ENCODE measurements at places on chromosomes 5 and 9. TPM values are rescaled to one million over a fixed set of nuclear protein-coding genes. Genes with fewer than 3 reads are reported as not detected.

DNA sequence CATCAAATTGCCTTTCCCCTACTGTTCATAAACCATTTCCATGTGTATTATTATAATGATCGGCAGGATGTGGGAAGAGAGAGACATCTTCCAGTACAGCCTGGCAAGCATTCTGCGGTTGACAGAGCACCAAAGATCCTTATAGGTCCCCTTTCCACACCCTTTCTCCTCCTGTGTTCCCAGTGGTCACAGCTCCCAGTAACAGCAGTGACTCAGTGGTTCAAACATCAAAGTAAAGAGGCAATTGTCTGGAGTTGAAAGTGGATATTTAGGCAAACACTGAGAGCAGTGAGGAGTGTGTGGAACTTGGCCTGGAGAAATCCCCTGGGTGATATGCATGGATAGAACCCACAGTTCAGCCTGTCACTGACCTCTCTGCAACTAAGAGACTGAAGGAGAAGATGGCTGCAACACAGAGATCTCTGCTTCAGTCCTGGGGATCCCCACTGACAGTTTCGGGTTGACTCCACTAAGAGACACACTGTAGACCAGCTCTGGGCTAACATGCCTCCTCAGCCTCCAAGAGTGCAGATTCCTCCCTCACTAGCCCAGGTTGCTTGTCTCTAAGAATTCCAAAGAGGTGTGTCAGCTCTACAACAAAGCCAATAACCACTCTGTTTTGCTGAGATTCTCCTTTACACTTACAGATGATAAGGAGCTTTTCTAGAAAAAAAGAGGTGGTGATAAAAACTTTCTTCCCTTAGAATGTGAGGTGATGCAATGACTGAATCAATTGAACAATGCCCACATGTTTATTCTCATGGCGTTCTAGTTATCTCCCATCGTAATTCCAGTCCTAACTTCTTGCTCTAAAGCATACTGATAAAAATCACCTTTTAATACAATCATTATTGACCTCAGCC is 94.4 kb upstream of the IL6ST start:
- DNase-seq, result no peak

DNA sequence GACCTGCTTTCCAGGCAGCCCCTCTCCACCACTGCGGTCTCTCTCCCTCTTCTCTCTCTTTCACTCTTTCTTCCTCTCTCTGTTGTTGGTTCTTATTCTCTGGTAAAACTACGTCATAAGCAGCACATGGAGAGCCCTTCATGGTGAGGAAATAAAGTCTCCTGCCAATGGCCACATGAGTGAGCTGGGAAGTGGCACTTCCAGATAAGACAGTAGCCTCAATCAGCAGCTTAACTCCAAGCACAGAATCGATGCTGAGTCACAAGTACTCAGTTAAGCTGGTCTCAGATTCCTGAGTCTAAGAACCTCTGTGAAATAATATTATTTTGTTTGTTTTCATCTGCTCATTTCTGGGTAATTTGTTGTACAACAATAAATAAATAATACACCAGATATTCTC is 500.1 kb downstream of the GABRG2 start:
- DNase-seq, result no peak

The PCDHB13 gene
- total RNA-seq, result 6.1 TPM

The HTR4 gene
- 1.2 TPM for total RNA-seq

DNA sequence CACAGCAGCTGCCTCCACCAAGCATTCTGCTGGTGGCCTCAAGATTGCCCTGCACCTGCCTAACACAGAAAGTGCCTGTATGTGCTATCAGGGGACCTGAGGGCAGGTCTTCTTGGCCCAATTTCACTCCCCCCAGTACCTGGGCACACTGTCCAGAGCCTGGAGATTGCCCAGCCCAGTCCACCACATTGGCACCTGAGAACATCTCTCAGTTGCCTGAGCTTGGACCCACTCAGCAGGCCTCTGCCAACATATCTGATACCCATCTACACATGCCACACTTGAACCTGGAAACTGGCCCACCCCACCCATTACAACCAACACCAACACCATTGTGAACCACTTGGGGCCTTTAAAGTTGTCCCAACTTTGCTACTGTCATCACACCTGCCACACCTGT is 1523.1 kb upstream of the CDH9 start:
- DNase-seq, result no peak

DNA sequence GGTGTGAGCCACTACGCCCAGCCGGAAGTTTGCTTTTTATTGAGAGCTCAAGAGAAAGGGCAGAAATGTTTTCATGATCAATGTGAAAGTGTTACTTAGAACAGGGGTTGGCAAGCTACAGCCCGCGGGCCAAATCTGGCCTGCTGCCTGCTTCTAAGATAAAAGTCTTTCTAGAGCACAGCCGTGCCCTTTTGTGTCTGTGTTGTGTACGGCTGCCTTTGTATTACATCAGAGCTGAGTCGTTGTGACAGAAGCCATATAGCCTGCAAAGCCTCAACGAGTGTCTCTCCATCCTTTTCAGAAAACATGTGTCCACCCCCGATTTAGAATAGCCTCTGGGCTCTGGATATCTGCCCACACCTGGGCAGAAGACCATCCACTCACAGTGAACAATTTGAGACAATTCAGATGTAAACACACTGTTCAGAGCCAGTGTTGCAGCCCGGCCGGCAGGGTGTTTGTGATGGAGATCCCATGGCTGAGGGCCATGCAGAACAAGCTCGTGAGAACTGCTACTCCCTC is 28.8 kb downstream of the AK8 start:
- DNase-seq, result no peak

DNA sequence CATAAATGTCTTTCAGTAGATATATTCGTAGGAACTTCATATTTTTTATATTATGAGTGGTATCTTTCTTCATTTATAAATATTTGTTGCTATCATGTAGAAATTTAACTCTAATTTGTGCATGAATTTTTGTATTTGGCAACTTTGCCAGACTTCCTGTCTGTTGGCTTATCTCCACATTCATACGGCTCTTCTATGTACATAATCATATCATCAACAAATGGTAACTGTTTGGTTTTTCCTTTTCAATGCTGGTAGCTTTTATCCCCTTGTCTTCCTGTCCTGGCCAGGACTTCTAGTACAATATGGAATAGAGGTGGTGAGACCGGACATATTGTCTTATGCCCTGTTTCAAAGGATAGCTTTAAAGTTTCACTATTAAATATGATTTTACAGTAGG is 132.3 kb upstream of the COL5A1 start:
- DNase-seq, result no peak

- DNase-seq, result no peak
These were observed 21.3 kb downstream of the RPS6 start for GRCh38 chr9:19358701-19359100.

DNA sequence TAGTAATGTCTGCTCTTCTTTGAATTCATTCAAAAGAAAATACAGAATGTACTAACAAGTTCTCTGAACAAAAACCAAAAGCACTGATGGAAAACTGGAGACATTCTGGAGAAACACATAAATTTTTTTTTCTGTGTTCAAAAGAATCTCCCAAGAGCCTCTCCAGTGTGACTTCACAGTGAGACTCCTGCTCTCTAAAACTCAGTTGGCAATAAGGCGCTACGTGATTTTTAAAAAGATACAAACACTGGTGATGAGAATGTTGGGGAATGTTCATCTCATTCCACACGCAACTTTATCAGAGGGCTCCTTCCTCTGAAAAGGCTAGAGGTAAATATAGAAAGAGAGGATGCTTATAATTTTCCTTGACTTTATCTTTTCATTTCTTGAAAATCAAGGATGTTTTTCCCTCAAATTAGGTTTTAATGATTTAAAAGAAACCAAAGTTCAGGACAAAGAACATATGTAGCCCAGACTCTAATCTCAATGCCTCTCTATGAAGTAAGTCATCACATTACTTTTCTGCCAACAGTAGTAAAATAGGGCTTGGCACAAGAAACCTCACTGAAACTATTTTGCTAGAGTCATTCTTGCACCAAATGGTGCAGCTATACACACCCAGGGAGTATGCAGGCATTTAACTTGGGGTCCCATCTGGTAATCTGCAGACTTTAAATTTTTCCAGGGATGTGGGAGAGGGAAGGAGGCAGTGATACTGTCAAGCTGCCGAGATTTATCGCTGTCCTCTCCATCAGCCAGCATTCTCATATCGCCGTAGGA is 12.9 kb upstream of the AOPEP start:
- DNase-seq, result no peak

The OR1J2 gene
- total RNA-seq, result not detected

The SPATA31E1 gene
- not detected for total RNA-seq

The ESM1 gene
- total RNA-seq, result not detected

GRCh38 chr5:54825005-54825404 is 160.4 kb downstream of the ESM1 start:
- DNase-seq, result no peak

DNA sequence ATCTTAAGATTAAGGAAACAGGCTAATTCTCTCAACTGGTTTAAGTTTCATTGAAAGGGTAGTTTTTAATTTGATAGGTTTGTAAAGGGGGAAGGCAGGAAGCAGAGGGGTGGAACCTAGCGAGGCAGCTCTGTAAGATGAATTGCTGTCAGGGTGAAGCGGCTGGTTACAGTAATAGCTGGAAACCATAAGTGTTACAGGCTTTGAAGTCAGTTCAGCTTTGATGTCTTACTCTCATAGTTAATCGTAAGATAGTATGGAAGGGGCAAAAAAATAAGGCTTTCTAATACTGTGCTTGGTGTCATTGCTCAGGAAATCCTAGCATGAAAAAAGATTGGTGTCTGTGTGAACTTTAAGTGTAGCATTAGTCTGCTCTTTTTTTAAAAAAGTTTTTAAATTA is 20.3 kb downstream of the POU5F2 start:
- DNase-seq, result no peak

DNA sequence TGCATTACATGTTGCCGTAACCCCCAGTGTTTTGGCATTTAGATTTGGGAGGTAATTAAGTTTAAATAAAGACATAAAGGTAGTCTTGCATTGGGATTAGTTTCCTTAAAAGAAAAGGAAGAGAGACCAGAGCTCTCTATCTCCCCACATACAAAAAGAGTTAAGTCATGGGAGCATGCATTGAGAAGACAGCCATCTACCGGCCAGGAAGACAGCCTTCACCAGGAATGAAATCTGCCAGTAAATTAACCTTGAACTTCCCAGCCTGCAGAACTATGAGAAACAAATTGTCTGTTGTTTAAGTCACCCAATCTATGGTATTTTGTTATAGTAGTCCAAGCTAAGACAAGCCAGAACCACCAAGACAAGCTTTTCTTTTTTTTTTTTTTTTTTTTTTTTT is 567.0 kb upstream of the CDH18 start:
- DNase-seq, result no peak

The INSL6 gene
- not detected for total RNA-seq

The UIMC1 gene
- 109 TPM for total RNA-seq

The DNAJA1 gene
- 250 TPM for total RNA-seq

The TNFSF8 gene
- total RNA-seq, result under 0.01 TPM

- DNase-seq, result no peak
These were observed 9.5 kb downstream of the MEF2C start for GRCh38 chr5:88873447-88873846.

DNA sequence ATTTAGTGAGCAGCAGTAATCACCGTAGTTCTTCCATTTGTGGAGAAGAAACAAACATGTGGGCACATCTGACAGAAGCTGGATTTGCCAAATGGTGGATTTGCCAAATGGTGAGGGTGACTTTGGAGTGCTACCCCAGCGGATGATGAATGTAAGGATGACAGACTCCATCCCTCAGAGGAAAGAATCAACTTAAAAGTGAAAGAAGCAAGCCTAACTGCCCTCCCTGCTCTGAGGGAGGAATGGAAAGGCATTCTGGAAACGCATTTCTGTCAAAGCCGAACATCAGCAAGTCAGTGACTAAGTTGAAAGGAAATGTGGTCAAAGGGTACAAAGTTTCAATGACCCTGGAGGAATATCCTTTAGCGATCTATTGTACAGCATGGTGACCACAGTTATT is 143.5 kb downstream of the GPBP1 start:
- no peak for DNase-seq

DNA sequence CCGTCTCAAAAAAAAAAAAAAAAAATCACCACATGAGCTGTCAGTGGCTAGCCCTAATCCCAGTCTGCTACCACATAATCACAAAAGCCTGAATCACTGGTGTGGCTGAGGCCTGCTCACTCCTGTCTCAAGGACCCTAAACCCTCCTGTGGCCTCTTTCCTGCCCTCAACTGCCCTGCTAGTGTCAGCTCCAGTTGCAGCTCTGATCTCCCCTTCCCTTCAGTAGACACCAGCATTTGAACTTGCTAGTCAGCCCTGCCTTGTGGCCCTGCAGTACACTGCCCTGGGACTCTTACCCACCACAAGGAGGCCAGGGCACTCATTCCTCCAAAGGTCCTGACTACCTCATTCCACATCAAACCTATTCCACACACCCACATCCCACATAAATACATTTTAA is 9.5 kb upstream of the P4HA2 start:
- DNase-seq, result no peak

The PTGR1 gene
- total RNA-seq, result 12.2 TPM

The NUDT12 gene
- total RNA-seq, result 26.9 TPM

The SLC30A5 gene
- total RNA-seq, result 66.0 TPM

GRCh38 chr9:89419978-89420394 is 77.9 kb downstream of the SEMA4D start:
- DNase-seq, result no peak

- no peak for DNase-seq
These were observed 25.2 kb downstream of the HOMER1 start for GRCh38 chr5:79488775-79489174.
